ENCODE measurements at places on chromosomes 1 and 21.

GRCh38 chr1:2279210-2279639 lies 51.1 kb downstream of the SKI start:
- peak; percentile 98 for DNase-seq

- no peak for DNase-seq
These were observed 9.9 kb downstream of the CLCA1 start for GRCh38 chr1:86478416-86479156.

DNA sequence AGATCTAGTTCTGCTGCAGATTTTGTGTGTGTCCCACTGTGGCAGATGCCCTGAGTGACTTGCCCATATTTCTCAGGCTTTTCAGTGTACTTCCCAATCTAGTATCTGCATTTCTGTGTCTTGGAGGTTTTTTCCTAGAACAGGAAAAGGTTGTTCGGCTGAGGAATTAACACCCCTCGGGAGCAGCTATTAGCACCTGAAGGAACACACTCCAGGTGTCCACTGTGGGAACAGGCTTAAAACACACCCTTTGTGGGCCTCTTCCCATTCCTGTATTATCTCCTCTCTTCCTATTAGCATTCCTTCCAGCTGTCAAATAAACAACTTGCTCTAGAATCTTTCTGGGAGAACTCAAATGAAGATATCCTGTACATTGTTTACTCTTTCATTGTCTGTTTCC lies 178.3 kb downstream of the HMCN1 start:
- peak; percentile 67 for DNase-seq

DNA sequence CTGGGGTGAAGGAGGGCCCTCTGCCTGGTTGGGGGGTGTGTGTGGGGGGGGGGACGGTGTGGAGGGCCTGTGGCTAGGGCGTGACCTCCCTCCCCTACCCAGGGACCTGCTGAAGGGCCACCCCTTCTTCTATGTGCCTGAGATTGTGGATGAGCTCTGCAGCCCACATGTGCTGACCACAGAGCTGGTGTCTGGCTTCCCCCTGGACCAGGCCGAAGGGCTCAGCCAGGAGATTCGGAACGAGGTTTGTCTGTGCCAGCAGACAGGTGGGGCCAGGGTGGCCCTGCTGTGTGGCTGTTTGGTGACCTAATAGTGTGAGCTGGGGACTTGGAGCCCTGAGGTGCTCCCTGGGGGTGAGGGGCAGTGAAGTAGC lies 43.9 kb downstream of the COQ8A start:
- DNase-seq, result no peak

DNA sequence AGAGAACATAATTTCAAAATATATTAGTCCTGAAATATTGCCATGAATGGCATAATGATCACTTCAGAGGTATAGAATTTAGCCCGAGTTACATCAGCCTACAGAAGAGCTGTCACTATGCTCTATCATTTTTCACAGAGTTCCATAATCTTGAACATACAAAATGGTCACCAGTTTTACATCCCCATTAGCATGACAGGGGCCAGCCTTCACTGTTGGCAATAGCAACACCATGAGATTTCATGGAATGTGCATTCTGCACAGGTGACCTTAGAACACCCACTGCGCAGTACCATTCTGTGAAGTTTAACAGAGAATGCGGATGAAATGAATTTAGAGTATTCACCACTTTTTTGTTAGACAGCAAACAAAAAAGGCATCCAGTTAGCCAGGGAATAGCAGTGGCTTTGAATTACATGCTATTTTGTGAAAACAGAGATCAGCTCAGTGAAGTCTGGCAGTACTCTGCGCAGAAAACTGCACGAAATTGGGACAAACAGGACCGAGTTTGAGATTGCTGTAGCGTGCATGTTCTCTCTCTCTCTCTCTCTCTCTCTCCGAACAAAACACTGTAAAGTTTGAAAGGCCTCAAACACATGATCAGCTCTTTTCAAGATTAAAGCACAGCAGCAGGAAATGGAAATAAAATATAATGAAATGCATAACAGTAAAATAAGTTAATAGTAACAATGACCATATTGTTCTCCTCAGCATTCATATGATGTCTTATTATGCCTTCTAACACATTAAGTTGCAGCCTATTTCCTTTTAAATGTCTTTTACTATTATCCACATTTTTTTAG lies 349.3 kb downstream of the USH2A start:
- DNase-seq, result no peak

DNA sequence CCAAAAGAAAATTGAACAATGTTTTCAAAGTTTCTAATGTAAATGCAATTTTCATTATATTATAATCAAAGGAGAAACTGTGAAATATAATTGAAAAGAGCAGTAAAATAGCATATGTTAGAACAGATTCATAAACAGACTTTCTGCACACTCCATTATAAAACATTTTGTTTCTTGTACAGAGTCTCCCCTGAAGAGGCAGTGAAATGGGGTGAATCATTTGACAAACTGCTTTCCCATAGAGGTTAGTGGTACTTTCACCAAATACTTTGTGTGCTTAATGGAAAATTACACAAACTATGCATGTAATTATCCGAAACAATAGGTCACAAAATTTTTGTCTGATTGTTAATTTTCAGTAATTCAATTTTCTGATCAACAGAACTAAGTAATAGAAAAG lies 1.9 kb downstream of the RGS18 start:
- DNase-seq, result no peak

GRCh38 chr1:90798344-90798743 lies 81.2 kb upstream of the BARHL2 start:
- DNase-seq, result no peak

GRCh38 chr1:215567491-215568298 lies 591 bp downstream of the KCTD3 start:
- peak; percentile 54 for DNase-seq

- no peak for DNase-seq
These were observed 140.8 kb upstream of the FGGY start for GRCh38 chr1:59156051-59156450.

DNA sequence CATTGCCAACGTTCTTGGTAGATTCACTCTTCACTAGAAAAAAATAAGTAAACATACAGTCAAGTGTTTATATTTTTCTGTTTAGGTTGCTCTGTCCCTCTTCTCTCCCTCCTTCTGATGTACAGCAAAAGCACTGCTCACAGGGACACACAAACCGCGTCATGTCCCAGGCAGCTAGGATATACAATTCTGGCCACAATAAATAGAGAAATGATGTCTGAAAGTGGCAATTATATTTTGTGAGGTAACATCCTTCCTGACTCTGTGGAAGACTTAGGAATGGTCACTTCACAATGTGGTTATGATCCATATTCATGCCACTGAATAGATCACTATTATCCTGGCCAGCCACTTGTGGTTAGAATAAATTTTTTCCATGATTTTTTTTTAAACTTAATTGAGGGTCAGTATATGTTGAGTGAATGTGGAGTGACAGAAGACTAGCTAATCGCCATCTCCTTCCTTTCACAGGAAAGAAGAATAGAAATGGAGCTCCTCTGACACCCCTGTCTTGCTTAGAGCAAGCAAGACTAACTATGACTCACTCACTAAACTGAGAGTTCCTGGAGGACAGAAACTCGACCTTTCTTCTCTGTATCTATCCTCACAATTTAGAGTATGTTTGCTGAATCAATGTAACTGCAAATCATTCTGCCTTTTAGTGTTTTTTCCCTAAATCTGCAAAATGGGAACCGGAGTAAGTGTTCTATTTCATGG lies 54.0 kb downstream of the ZNHIT6 start:
- no peak for DNase-seq

- DNase-seq, result no peak
These were observed 3.4 kb downstream of the RGS8 start for GRCh38 chr1:182680901-182681567.

DNA sequence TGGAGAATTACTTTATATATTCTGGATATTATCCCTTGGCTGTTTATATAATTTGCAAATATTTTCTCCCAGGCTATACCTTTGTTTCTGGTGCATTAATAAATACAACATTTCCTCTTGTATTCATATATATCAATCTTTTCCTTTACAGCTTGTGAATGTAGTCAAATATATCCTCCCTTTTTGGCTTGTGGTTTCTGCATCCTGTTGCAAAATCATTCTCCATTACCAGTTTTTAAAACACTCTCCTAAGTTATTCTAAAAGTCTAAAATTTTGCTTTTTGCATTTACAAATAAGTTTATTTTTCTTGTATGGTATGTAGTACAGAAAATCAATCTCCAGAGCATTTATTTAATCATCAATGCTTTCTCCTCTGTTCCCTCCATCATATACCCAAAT lies 909.4 kb downstream of the ADGRL2 start:
- DNase-seq, result no peak

- peak; percentile 40 for DNase-seq
These were observed 1512.2 kb downstream of the KCNT2 start for GRCh38 chr1:195096051-195096521.

GRCh38 chr1:97046765-97047420 lies 325.3 kb downstream of the PTBP2 start:
- no peak for DNase-seq

- peak; percentile 84 for DNase-seq
These were observed 42.3 kb downstream of the LACTBL1 start for GRCh38 chr1:22930240-22930912.

GRCh38 chr21:39645331-39645730 lies 32.6 kb downstream of the B3GALT5 start:
- peak; percentile 9 for DNase-seq

DNA sequence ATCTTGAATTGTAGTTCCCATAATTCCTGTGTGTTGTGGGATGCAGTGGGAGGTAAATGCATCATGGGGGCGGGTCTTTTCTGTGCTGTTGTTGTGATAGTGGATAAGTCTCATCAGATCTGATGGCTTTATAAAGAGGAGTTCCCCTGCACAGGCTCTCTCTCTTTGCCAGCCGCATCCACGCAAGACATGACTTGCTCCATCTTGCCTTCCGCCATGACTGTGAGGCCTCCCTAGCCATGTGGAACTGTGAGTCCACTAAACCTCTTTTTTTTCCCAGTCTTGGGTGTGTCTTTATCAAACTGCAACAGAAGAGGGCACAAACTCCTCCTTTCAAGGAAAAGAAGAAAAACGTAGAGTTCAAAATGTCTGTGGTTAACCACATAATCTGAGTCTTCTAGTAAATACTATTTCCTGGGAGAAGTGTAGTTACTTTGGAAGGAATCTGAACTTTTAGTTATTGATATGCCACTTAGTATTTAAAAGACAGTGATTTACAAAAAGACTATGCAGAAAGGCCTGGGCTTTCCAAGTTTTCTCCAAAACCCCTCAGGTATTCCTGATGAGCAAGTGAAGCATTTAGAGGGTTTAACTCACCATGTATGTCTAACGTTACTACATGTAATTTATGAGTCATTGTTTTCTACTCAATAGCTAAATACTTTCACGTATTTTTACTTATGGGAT lies 10.0 kb downstream of the ADAMTS1 start:
- DNase-seq, result no peak

DNA sequence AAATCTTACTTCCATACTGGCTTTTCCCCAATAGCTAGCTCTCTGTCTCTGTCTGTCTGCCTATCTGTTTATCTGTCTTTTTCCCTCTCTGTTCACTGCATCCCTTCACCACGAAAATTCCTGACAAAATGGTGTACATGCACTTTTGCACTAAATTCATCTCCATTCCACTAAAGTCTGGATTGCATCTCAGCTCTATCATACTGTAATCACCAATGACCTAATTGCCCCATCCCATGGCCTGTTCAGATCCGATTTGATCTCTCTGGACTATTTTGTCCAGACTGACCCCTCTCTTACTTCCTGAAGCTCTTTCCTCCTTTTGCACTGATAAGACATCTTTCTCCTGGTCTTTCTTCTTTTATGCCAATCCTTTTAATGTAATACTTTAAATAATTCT lies 112.5 kb upstream of the USH2A start:
- DNase-seq, result no peak

DNA sequence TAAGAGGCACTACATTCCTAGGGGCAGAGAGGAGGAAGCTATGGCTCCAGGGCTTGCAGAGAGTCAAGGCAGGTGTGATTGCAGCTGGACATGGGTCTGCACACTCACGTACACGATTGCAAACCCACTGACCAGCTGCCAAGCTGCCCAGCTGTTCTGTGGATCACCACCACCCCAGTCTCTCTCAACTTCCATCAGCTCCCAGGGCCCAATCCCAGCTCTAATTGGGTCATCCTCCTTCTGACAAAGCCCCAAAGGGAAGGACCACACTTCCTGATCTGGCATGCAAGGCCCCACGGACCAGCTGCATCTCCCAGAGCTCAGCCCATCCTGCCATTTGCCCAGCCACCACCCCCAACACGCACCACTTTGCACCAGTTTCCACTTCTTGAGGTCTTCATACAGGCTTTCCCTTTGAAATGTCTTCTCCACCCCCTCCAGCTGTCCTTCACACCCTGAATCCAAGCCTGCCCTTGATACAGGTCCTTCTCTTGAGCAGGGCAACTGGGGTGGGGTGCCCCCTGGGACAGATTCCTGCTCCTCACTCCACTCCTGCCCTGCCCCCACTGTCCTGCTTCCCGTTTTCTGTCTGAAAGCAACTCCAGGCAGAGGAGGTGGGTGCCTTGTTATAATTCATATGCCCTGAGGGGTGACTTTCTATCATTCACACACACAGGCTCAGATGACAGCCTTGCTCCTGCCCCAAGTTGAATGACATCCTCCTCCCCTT lies 179.4 kb upstream of the EDN2 start:
- DNase-seq, result no peak

- no peak for DNase-seq
These were observed 10.2 kb upstream of the CHIT1 start for GRCh38 chr1:203239526-203240305.

- no peak for DNase-seq
These were observed 76.8 kb upstream of the ATF3 start for GRCh38 chr1:212531796-212532195.

DNA sequence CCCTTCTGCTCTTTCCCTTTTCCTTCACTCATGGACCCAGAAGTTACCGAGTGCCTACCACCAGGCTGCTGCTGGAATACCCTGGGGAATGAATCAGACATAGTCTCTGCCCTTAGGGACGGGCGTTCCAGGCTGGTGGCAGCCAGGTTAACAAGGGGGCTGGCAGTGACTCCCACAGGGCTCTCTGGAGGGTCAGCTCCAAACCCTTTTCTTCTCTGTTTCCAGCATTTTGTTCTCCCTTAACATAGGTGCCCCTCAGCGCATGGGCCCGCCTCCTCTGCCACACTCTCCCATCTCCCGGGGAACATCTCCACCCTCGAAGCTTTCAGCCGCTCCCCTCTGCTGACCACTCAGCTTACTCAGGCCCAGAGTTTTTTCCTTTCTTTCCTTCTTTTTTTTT lies 62.9 kb upstream of the LRP8 start:
- DNase-seq, result no peak

DNA sequence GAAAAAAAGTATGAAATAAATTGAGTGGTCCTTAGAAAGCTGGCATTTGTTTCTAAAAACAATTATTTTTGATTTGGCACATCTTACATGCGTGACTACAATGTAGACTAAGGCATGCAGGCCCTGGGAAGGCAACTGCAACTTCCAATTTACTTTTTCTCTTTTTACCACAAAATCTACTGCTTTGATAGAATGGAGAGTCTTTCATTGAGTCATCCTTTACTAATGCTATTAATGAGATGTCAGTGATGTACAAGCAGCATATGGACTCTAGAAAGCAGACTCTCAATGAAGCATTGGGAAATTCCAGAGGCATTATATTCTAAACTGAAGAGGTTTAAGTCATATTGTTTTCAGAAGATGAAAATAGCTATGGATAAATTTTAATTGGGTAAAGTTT lies 29.6 kb upstream of the PRRX1 start:
- no peak for DNase-seq

GRCh38 chr1:209104646-209105045 lies 478.9 kb upstream of the CAMK1G start:
- DNase-seq, result no peak
